NCI-H1694 treated with DMSO at 0.1 percent for 48 hours (cell line): ENCODE measurements at places on chromosomes 5 and 9.

DNA sequence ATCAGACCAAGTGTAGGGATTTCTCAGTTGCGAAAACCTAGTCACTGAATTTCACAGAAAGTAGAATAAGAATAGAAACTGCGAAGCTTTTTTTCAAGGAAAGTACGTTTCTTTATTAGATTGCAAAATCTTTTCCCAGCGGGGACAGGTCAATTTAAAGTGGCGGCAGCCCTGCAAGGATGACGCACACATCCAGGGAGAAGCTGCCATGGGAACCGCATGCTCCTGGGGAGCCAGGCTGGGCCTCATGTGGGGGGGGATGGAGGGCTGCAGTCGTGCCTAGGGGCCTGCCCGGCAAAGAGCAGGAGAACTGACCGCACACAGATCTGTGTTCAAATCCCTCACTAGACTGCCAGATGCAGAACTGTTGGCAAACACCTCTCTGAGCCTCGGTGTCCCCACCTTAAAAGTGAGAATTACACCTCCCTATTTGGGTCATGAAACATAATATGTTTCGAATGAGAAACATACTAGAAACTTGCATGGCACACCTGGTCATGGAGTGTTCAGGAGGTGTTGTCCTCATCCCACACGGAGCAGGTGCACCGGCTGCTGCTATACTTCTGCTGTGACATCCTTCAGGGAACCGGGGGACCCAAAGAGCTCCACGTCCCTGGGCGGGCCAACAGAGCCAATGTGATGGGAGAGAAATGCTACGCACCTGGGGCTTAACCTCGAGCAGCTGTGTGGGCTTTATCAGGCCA lies 127.8 kb upstream of the PHYKPL start:
- DNase-seq: no peak

GRCh38 chr5:33565324-33565723 lies 124.6 kb downstream of the TARS1 start:
- DNase-seq: peak; percentile 9

GRCh38 chr5:131979816-131980215 lies 31.6 kb downstream of the ACSL6 start:
- no peak for DNase-seq

- DNase-seq: no peak
These were observed 1.0 kb upstream of the F2R start for GRCh38 chr5:76714751-76715485.

- no peak for DNase-seq
These were observed 11.2 kb downstream of the RXRA start for GRCh38 chr9:134337469-134337868.

- DNase-seq: no peak
These were observed 1243.4 kb downstream of the MAT2B start for GRCh38 chr5:164748861-164749260.

DNA sequence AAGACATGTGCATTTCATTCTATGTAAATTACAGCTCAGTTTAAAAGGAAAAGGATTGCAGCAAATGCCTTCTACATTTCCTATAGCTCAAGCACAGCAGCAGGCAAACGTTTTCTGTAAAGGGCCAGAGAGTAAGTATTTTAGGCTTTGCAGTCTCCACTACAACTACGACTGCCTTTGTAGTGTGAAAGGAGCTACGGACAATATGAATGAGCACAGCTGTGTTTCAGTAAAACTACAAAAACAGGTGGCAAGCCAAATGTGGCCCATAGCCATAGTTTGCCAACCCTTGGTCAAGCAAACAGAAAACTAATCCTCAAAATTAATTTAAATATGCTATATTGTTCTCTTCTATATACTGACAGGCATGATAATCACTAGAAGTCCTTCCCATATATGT lies 7.2 kb downstream of the PTBP3 start:
- DNase-seq: no peak

DNA sequence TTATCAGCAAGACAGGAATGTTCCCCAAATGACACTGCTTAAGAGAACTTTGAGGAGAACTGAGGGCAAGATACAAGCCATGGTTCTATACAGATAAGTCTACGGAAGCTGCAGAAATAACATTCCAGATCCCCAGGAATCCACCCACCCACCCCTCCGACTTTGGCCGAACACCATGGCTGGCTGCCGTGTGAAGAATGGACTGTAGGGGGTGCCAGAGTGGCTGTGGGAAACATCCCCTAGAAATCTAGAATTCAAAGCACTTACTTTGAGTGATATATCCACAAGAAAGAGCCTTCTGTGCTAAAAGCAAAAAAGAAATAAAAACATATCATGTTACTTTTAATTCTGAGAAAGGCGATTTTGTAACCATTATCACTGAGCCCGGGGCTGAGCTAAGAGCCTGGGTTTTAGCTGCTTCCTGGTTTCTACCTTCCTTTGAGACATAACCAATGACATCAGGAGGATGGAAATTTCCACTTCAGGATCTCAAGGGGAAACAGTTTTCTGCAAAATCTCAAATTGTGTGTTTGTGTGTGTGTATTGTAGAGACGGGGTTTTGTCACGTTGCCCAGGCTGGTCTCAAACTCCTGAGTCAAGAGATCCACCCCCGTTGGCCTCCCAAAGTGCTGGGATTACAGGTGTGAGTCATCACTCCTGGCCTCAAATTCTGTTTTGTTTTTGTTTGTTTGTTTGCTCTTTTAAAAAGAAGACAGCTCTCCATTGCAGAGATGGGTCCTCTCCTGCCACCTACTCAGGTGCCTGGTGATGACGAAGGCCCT lies 36.4 kb downstream of the GGTA1 start:
- peak; percentile 2 for DNase-seq

DNA sequence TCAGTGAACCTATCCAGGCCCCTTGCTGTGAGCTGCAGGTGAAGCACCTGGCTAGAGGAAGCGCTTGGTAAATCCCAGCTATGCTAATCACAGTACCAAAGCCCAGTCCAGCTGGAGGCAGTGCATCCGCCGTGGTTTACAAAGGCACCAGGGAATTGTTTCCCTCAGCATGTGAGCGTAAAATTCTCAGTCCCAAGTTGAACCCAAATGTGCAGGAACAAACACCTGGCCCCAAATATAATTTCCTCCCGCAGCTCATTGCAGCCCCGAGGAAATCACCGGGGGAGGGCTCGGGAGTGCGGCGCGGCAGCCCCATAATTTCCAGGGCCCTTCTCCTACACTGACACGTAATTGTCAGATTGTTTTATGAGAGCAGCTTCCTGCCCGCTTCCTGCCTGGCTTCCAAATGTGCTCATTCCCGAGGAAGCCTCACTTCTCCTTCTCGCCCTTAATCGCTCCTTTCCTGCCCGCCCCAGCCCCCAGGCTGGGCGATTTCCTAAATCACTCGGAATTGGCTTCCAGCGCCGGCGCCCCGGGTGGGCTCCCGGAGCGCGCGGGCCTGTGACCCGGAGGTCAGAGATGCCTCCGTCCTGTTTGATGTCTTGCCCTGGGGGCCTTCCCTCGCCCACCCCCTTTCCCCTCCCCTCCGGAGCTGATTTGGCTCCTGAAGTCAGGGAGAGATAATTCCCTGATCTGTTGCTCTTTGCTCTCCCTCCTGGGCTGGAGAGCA lies 134.4 kb downstream of the FGF1 start:
- no peak for DNase-seq

DNA sequence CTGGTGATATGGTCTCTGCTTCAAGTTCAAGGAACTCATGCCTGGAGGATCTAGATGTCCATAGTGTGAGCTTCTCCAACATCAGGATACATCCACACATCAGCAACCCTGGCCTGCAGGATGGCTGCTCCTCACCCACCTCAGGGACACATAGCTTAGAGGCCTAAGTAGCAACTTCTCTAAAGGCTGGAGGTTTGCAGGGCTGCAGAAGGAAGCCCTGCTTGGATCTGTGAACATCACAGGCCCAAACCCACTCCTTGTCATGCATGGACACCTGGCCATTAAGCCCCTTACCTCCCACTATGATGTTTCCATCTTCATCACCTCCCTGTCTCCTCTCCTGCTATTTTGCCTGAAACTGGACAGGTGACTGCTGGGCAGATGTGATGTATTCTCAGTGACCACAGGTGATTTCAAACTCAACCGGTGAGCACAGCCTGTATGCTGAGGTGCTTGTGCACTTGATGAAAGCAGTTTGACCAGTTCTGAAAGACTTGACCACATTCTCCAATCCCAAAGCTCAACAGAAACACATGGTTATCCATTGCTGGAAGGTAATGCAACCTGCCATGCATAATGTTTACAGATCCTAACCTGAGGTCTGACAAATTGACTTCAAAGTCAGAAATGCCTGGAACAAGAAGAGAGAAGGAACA lies 205.2 kb downstream of the FSTL4 start:
- DNase-seq: no peak
